ENCODE measurements at places on chromosomes 2 and 18.

DNA sequence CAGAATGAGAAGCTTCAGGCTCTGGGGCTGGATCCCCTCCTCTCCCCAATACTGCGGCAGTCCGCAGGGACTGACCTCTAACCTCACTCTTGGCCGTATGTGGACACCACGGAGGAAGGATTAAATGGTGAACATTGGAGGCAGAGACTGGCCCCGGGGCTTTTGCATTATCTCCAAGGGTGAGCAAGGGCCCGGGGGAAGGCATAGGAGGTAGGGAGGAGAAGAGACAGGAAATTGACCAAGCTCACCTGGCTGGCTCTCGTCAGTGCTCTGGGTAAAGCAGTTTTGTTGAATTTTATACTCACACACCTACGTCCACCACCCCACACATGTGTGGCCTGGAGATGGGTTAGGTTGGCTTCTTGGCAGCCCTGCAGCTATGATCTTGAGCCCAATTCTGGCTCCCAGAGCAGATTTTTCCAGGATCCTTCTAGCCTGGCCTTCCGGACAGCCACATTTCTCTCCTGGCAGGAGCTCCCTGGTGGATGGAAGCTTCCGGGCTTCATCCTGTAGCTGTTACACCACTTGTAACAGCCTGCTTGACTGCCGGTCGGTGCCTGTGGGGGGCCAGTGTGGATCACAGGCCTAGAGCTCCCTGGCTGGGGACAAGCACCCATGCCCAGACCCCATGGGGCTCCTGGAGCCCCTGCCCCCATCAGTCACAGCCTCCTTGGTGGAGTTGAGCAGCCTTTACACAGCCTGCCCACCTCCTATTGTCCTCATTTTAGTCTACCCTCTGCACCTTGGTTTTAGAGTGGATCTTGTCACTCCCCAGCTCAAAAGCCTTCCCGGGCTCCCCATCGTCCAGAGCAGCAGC is 7.6 kb downstream of the ITM2C start:
- no peak for DNase-seq

- no peak for DNase-seq
These were observed 5.0 kb upstream of the GYPC start for GRCh38 chr2:126650994-126651393.

DNA sequence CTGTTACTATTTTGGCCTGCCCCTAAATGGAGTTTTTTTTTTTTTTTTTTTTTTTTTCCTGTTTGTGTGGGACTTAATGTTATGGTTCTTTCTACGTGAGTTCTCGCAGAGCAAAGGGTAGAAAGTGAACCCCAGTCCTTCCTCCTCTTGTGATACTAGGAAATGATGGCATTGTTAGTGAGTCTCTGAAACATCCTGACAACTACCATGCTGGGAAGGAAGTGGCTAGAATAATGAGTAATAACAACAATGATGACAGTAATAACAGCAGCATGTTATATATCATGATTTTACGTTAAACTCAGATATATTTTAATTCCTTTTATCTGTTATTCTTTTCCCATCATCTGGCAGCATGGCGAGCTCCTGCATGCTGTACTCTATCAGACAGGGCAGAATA is 216.2 kb upstream of the LINC00305 start:
- DNase-seq, result no peak

GRCh38 chr2:96110621-96111256 is 5.6 kb downstream of the ADRA2B start:
- DNase-seq, result no peak

DNA sequence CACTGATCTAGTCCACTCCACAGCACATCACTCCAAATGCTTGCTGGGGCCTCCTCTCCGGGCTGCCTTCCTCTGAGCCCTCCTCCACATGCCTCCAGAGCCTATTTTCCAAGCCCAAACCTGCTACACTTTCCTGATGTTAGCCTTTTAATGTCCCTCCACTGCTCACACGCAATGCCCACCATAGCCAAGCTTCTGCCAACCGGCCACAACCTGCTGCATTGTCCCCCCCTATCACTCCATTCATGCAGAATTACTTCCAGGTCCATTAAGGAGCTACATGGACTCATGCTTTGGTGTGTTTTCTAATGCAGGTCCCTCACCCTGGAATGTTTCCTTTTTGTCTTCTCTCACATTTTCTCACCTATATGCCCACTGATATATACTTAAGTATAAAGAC is 129.3 kb downstream of the MARCHF4 start:
- DNase-seq, result no peak

GRCh38 chr2:102540882-102541281 is 67.9 kb downstream of the SLC9A4 start:
- no peak for DNase-seq

GRCh38 chr2:163953390-163953907 is 217.6 kb upstream of the FIGN start:
- DNase-seq, result no peak

DNA sequence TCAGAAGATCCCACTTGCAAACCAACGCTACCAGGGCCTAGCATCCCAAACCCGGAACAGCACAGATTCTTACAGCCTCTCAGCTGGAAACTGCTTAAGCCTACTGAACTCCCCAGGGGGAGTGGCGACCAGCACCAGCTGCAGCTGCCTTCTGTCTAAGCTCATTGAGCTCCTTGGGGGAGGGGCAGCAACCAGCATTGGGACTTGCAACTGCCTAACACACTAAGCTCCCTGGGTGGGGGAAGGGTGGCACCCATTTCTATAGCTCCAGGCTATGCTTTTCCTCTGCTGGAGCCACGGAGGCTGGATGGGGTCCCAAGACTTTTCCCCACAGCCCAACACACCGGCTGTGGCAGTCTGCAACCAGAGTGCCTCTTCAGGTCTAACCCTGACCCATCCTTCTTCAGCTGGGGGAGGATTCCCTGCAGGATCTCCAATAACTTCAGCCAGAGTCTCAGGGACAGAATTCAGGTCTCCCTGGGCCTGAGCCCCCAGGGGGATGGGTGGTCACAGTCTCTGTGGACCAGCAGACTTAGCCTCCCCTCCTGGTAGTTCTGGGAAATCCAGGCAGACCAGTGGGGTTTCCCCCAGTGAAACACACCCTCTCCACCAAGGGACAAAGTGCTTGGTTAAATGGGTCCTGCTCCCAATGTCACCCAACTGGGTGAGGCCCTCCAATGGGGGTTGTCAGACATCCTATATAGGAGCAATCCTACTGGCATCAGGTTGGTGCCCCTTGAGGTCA is 45.9 kb upstream of the ITGA4 start:
- DNase-seq, result no peak

- DNase-seq, result no peak
These were observed 11.1 kb downstream of the TRAK2 start for GRCh38 chr2:201440182-201440581.

DNA sequence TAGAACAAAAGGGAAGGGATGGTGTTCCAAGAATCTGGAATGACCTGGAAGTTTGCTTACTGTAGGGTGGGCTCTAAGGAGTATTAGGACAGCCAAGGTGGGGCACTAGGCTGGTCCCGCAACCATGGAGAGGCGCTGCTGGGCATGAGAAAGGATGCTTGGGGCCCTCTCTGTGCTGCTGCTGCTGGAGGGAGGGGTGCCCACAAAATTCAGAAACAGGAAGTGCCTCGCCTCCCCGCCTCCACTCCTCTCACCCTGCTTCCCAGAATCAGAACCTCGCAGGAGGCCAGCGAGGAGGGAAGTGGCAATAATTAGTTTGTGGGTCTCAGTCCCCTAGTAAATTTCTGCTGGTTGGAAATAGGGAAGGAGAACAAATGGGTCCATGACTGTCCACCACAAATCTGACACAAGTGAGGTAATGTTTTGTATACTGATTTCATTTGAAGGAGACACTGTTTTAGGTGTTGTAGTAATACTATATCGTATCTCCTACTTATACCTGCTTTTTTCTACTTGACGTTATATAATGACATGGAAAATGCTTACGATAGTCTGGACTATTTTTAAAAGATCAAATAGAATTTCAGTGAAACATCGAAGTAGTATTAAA is 7.9 kb upstream of the PDCL3 start:
- DNase-seq, result no peak

DNA sequence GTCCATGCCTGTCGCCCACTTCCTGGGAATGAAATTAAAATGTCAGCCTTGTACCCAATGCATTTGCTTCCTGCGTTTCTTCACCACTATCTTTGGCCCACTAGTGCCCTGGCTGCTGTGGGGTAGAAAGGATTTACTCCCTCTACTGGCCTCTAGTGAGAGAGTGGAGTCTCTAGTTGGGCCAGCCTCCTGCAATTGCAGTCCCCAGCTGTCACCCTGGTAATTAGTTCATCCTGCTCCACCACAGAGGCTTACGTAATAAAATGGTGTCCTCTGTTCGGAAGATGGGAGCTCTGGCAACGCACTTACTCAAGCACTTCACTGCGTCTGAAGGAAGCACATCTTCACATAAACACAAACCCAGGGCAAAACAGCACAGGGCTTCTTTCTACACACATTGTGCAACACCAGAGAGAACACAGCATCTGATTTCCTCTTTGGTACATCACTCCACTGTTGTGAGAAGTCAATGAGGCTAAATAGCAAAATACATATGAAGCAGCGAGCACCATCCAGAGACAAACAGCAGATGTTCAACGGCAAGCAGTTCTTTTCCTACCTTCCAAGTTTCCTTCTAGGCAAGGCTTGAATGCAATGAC is 274.6 kb downstream of the LRATD1 start:
- DNase-seq, result no peak

- no peak for DNase-seq
These were observed 55.3 kb downstream of the SP3 start for GRCh38 chr2:173909846-173910245.

- no peak for DNase-seq
These were observed 69.9 kb upstream of the ITGA6 start for GRCh38 chr2:172357442-172357841.

DNA sequence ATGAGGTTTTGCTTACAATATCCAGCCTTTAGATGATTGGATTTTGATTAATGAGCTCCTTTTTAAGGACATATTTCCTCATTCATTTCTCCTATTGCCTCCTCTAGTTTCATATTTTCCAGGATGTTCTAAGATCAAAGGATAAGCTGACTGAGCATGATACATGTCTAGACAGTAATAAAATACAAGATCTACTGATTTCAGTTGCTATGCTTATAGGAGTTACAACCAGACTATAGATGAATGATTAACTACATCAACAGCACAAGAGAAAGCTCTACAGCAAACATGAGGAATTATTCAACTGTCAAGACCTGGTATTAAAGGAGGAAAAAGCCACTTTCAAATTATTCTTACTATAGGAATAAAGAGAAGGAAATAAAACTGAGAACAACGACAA is 85.0 kb upstream of the LINC00305 start:
- no peak for DNase-seq

- no peak for DNase-seq
These were observed 38.6 kb downstream of the ACOXL start for GRCh38 chr2:110770959-110771431.

DNA sequence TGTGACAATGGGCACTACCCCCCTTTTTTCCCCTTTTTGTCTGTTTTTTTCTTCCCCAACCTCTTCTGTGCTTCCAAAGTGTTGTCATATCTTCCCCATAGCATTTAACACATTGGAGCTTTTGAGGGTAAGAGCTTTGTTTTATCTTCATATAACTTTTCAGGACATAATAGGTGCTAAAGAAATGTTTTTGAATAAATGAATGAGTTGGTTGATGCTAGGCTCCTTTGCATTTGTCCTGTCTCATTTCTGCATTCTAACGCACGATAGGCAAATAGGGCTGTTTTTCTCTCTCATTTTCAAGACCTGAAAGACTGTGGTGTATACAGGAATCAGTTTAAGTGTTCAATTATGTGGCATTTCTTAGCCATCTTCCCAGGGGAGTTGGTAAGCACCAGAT is 832 bp upstream of the COPS7B start:
- no peak for DNase-seq

GRCh38 chr2:188158337-188159100 is 133.2 kb upstream of the GULP1 start:
- DNase-seq, result no peak

- DNase-seq, result no peak
These were observed 13.9 kb downstream of the GDF7 start for GRCh38 chr2:20680744-20681375.

- DNase-seq, result no peak
These were observed 63.2 kb downstream of the ADI1 start for GRCh38 chr2:3456125-3456524.

GRCh38 chr2:7672027-7672684 is 754.9 kb downstream of the RNF144A start:
- DNase-seq, result no peak

- DNase-seq, result no peak
These were observed 20.9 kb downstream of the CFLAR start for GRCh38 chr2:201136889-201137321.
